ENCODE measurements at places on chromosomes 12 and 14.

GRCh38 chr14:27409944-27410343, 812.1 kb upstream of the NOVA1 start:
- no peak for DNase-seq

GRCh38 chr12:7512553-7512952, 9.0 kb upstream of the CD163 start:
- DNase-seq, result peak; percentile 82

DNA sequence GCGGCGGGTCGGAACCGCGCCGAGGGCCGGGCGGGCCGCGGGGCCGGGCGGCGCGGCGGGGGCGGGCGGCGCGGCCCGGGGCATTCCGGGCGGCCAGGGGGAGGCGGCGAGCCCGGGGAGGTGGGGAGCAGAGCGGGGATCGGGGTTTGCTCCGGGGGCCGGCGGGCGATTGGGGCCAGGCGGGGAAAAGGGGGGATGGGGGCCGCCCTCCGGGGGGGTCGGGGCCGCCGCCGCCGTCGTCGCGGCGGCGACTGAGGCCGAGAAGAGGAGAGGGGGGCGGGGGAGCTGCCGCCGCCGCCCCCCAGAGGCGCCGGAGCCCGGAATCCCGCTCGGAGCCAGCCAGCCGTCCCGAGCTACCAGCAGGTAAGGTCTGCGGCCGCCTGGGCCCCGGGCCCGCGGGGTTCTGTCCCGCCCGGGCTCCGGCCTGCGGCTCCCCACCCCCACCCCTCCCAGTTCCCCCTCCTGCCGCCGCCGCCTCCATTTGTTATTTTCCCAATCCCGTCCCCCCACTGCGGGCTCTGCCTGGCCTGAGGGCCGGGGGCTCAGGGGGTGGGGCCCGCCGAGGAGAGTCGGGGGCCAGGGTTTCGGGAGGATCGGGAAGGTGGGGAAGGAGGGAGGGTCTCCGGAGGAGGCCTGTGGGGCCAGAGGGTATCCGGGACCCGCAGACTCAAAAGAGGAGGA, 403 bp downstream of the ATN1 start:
- no peak for DNase-seq

DNA sequence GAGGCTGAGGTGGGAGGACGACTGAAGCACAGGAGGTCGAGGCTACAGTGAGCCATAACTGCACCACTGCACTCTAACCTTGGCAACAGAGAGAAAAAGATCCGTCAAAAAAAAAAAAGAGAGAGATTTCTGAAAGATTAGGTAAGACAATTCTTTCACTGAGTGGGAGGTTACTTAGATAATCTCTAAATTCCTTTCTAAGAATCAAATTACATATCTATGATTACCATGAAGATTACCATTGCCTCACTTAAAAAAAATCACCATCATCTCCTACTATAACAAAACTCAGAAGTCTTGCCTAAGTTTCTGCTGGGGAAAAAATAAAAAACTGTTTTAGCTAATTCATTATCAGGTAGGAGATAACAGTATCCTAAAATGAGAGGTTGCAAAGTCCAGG, 366.7 kb downstream of the DUSP6 start:
- no peak for DNase-seq

- DNase-seq, result no peak
These were observed 95.8 kb upstream of the MAP1LC3B2 start for GRCh38 chr12:116463366-116463765.
